ENCODE measurements at places on chromosomes 6 and 20. TPM values are rescaled to one million over a fixed set of nuclear protein-coding genes. Genes with fewer than 3 reads are reported as not detected.

The RBPJL gene
- not detected for total RNA-seq

The CD93 gene
- not detected for total RNA-seq

The EMILIN3 gene
- under 0.01 TPM for total RNA-seq

The ULBP2 gene
- total RNA-seq: 11.5 TPM

The TMEM170B gene
- 1.1 TPM for total RNA-seq

The CLPSL2 gene
- not detected for total RNA-seq

The DEFB129 gene
- total RNA-seq: not detected

The XPO5 gene
- 46.8 TPM for total RNA-seq

The C6orf52 gene
- not detected for total RNA-seq

The MDFI gene
- total RNA-seq: 0.14 TPM

The CHD6 gene
- 24.3 TPM for total RNA-seq

The NR2E1 gene
- total RNA-seq: not detected

The ZBTB46 gene
- total RNA-seq: 20.5 TPM

The SSTR4 gene
- total RNA-seq: not detected

The RHAG gene
- total RNA-seq: not detected

The PYGB gene
- total RNA-seq: 172 TPM

All from placental pericyte (primary cell).